Cerebellar cortex (tissue), 1 donor: ENCODE measurements at places on chromosomes 6 and 20.

DNA sequence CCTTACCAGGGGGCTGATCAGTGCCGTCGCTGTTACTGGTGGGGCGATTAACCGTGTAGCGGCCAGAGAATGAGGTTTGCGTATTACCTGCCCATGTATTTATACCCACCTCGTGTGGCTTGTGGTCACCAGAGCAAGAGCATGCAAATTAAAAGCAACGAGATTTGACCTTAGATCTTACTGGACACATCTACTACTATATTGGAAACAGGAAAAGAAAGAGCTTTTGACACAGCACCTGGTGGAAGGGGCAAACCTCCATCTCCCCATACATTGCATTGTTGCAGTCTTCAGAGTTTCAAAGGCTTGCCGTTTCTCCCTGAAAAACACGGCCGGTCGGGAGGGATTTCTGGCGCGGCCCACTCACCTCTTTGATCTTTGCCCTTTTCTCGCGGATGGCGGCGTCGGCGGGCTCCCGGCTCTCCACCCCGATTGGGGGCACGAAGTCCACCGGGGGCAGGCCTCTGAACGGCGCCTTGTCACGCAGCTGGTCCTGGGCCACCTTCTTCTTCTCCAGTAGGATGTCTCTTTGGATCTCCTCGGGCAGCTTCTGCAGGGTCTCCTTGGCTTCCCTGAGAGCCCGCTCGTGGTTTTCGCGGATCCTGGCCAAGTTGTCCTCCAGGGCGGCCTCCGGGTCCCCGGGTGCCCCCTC, 1.3 kb downstream of the MAN1A1 start:
- DNase-seq = no peak

- no peak for DNase-seq
Measured at GRCh38 chr20:24991897-24992486, 559 bp downstream of the APMAP start.

GRCh38 chr6:81694207-81694606, 58.3 kb downstream of the TENT5A start:
- no peak for DNase-seq

- DNase-seq = peak; percentile 54
Measured at GRCh38 chr6:36840432-36841403, 1.5 kb upstream of the CPNE5 start.

DNA sequence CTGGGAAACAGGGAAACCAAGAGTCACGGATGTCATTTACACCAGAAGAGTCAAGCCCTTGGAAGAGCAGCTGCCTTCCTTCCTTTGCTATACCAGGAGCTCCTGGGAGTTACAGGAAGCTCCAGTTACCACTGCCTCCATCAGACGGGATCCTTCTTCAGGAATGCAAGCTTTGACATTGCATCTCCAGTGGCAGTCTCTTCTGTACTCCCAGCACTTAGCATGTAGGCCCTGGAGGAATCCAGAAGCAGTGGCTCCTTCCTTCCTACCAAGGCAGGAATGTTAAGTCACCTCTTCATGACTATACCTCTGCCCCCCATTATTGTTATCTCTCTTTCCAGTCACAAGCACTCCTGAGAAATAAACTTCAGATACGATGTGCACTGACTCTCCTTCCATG, 836.0 kb downstream of the MAFB start:
- DNase-seq = no peak

DNA sequence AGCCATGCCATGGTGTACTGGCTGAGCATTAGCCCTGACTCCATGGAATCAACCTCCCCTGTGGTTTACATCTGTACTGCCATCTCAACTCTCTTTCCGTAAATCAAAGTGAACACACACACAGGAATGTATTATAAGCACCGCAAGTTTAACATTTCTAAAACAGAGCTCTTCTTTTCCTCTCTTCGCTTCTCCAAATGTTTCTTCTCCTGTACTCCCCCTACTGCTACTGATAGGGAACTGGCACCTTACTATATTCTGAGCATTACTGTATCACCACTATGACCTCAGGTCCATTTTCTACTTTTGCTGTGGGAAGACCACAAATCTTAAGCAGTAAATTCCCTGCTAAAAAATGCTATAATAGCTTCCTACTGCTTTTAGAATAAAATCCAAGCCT, 101.2 kb downstream of the NUS1 start:
- no peak for DNase-seq

DNA sequence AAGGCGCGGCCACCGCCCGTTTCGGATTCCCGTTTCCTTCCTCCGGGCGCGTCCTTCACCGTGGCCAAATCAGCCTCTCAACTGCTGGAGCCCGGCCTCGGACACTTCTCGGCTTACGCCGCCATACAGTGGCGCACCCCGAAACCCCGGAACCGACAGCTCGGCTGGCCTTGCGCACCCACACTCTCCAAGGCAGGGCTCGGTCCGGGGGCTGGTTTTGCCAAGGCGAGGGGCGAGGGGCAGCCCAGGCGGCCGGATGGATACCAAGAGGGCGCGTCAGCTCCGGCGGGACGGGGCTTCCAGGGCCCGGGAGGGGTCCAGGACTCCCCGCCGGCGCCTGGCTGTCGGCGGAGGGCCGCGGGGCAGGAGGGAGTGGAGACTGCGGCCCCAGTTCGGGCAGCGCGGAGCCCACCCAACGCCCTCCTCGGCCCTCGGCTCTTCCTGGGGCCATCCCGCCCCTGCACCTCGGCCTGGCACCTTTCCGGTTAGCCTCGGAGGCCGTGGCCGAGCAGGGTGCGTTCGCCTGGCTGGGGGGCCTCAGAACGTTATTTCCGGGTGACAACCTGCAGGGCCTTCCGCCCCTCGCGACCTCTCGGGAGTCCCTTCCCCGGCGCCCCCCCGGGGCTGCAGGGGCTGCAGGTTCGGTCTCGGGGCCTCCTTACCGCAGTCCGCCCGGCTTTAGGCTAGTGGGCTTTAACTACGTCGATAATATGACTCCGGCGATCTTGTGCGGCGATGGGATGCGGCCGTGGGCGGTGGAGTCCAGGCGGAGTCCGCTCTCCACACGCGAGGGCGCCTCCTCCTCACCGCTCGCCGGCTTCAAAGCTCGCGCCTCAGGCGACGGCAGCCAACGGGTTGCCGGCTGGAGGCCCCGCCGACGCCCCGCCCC, 697 bp upstream of the CEP43 start:
- DNase-seq = no peak

GRCh38 chr20:51715856-51716185, 52.4 kb downstream of the ATP9A start:
- DNase-seq = no peak

- no peak for DNase-seq
Measured at GRCh38 chr6:158465747-158466146, 94.1 kb upstream of the TMEM181 start.

GRCh38 chr6:42331019-42331418, 113.4 kb upstream of the MRPS10 start:
- DNase-seq = no peak

GRCh38 chr20:61118429-61119224, 133.4 kb upstream of the CDH4 start:
- DNase-seq = no peak

GRCh38 chr6:125717120-125717731, 32.2 kb upstream of the HEY2 start:
- DNase-seq = no peak

DNA sequence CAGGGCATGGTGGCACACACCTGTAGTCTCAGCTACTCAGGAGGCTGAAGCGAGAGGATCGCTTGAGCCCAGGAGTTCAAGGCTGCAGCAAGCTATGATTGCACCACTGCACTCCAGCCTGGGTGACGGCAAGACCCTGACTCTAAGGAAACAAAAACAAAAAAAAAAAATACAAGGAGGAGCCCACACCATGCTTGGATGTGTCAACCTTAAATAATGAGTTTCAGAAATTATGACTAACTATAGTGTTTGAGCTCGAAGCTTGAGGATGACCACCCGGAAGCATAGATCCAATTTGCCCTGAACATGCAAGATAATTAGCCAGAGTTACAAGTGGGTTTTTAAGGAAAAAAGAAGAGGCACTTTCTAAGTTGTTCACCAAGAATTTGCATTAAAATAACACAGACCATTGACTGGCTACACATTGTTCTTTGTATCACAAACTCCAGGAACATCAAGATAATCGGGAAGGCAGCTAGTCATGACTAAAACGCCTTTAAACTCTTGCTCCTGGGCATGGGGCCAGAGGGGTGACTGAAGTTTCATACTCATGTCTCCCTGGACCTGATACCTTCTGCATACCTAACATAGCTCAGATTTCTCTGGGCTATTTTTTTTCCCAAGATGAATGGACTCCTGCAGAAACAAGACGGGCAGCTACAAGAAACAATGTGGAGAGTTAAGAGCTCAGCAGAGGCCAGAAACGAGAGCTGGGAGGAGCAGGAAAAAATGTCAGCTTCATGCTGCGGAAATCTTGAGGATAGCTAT, 289.6 kb downstream of the PREX1 start:
- no peak for DNase-seq

DNA sequence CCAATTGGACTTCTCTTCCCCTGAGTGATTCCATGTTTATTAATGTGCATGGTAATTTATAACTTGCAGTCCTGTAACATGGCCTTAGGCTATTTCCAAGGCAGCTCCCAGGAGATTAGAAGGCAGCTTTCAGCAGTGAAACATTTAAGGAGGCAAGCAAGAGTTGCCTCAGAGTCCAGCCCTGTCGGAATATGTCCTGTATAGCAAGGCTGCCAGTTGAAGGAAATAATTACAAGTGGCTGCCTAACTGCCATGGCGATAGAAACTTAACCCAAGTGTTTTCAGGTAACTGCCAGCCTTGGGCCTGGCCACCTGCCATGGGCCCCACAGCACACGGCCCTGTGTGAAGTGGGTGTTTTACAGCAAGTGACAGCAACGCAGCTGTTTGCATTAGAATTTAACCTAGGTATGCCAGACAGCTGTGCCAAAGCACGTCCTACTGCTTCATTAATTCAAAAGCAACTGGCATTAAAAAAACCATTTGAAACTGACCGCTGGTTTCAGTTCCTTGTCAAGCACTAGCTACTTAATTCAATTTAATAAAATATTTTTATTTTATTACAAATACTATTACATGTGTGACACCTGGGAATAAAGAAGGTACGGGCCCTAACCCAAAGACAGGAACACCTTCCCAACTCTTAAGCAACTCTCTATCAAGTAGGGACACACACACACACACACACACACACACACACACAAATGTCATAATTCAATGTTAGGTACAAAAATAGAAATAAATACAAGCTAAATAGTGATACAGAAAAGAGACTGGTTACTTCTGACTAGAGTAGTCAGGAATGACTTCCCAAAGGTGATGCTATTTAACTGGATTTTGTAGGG, 151.8 kb upstream of the HEY2 start:
- no peak for DNase-seq

DNA sequence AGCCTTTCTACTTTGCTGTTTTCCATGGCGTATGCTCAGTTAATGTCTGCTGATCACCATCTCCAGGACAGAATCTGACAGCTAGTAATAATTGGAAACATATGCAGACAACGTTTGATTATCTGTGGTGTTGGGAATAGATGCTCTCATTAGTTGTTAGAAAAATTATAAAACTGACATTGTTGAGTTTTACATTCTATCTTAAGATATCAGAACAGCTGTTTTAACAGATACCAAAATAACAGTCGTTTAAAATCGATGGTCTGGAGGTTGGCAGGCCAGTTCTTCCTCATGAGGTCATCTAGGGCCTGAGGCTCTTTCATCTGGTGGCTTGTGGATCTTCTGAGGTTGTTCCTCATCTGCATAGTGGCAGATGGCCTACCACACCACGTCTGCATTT, 137.6 kb downstream of the AIG1 start:
- DNase-seq = no peak

- DNase-seq = no peak
Measured at GRCh38 chr6:30768634-30769087, 24.3 kb upstream of the IER3 start.

DNA sequence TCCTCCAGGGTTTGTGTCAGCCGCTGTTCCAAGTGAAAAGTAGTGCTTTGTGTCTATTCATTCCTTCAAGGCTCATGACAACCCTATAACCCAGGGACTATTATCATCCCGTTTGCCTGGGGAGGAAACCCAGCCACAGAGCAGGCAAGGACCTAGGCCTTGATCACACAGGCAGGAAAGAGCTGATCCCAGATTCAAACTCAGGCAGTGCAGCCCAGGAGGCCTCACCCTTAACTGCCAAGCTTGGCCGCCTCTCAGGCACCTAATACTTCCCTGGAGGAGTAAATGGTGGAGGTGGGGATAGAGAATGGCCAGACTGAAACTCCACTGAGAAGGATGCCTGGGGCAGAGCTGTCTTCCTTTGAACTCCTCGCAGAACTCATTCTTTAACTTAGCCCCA, 215.1 kb upstream of the QKI start:
- DNase-seq = no peak

DNA sequence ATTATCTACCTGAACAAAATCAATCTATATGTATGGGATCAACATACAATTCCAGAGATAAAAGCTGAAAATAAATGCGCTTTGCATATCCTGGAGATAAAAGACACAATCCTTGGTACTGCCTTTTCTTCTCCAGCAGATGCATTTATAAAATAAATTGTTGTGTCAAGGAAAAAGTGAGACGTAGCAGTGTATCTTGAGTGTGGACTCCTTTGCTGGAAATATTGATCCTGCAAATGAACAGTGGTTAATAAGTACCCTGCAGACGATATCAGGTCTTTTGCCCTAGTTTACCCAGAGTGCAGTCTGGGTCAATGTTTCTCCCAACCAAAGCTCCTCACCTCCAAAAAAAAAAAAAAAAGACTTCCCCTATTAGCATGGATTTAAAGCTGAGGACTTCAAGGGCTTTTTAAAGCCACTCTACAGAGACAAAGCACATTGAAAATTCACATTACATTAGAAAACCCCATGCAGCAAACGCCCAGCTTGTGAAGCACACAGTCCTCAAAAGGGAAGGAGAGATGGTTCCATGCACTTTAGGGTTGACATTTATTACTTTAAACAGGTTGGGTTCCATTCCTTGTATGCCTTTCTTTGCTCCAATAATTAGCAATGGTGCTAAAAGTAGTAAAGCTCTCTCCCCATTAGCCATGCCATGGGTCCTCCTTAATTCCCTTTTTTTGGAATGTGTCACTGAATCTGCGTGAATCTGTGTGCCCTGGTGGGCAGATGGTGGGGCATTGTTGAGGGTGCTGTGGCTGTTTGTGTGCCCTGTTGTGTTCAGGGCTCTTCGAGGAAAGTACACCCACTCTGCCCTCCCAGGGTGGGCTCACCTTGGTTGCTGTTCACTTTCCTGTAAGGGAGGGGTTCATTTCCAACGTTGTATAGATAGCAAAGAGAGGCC, 21.1 kb downstream of the FOXA2 start:
- DNase-seq = no peak

DNA sequence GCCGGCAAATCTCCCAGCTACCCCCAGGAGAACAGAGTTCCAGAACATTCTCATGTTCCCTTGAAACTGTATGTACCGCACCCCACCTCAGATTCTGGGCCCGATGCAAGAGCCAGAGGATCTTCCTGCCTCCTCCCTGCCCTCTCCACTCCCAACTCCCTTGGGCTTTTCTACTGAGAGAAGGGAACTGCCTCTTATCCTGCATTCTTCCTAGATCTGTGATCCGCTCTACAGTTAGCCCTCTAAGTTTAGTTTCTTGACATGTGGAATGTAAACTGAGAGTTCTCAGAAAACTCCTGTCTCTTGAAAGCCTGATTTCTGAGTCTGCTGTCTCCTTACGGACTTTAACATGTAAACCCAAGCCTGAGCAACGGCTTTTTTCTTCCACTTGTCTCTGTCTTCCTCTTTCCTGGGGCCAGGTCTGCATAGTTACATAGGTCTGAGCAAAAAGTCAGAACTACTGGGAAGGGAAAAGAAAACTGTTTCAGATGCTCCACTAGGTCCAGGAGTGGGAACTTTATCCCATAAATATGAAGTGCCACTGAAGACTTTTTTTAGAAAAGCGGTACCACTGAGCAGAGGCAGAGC, 86.5 kb upstream of the TNFAIP3 start:
- no peak for DNase-seq
